NK-92 treated with Interleukin-12 subunit alpha and Interleukin-12 subunit beta, amount 100 ng/mL, for 24 hours (cell line): ENCODE measurements at places on chromosomes 5 and 9.
A peak's percentile ranks its signal among the peaks of the same experiment; 100 is the strongest.

DNA sequence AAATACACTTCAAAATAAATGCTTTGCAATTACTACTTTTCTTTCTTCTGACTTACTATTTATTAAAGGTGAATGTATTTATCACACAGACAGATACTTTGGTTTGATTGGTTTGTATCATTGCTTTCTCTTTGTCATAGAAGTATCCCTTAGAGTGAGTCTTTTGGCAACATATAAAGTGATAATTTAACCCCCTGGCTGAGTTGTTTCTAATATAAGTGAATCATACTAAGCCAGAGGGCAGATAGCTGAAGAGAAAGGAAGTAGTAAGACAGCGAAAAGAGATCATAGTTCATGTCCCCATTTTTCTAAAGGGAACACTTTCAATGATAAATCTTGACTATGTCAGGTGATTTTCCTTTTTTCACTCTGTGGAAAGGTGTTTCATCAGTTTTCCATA is 38.6 kb downstream of the CAMK4 start:
- no peak for DNase-seq

GRCh38 chr9:109507421-109507838 is 9.3 kb upstream of the PTPN3 start:
- DNase-seq = no peak

DNA sequence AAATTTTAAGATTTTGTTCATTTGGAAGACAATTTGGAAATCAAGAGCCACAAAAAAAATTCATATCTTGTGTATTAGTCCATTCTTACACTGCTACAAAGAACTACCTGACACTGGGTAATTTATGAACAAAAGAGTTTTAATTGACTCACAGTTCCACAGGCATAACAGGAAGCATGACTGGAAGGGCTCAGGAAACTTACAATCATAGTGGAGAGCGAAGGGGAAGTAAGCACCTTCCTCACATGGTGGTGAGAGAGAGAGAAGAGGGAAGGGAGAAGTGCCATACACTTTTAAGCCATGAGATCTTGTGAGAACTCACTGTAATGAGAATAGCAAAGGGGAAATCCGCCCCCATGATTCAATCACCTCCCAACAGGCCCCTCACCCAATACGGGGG is 274.4 kb downstream of the KCNN2 start:
- DNase-seq = no peak

DNA sequence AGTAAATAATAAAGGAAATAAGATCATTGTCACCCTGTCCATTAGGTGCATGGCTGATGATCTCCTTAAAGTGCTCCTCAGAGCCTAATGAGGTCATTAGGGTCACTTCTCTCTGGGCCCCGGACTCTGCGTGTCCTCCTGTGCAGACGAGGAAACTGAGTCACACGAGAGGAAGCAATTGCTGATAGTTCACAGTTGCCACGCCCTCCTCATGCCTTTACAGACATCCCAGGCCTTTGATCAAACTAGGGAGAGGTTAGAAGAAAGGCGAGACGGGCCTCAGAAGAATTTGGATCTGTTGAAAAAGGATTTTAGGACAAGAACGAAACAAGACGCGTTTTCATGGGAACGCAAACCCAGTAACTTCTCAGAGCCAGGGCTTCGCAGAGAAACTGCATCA is 32.0 kb upstream of the MSX2 start:
- DNase-seq = no peak

- DNase-seq = no peak
Observed at GRCh38 chr5:74657165-74657564, 16.6 kb upstream of the ENC1 start.

GRCh38 chr9:122382901-122383850 is 12.4 kb downstream of the PTGS1 start:
- no peak for DNase-seq

GRCh38 chr5:168365581-168366081 is 74.2 kb downstream of the WWC1 start:
- no peak for DNase-seq

GRCh38 chr9:108672475-108673190 is 183.2 kb downstream of the ACTL7B start:
- DNase-seq = no peak

GRCh38 chr5:88883836-88884607 is 1.0 kb upstream of the MEF2C start:
- DNase-seq = no peak

- no peak for DNase-seq
Observed at GRCh38 chr5:141867139-141867538, 11.1 kb downstream of the PCDH1 start.

DNA sequence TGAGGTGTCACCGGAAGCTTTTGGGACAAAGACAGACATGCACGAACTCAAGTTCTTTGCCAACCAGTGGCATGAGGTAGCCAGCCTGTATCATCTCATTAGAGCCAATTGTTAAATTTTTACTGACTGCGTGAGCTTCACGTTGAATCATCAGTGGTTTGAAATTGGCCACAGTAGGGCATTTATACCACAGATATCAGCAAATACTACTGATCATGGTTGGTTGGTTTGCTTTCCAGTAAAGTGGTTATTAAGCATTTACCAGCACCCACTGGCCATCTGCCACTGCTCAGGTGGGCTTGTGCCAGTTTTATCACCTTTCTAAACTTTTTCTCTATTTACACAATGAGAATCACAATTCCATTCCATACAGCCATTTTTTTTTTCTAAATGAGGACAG is 28.4 kb upstream of the SHC3 start:
- no peak for DNase-seq

GRCh38 chr9:127724012-127724411 is 8.1 kb downstream of the TTC16 start:
- no peak for DNase-seq

- DNase-seq = peak; percentile 26
Observed at GRCh38 chr9:129887334-129888292, 52.4 kb downstream of the USP20 start.

GRCh38 chr5:761059-761771 is 23.3 kb downstream of the ZDHHC11B start:
- no peak for DNase-seq

- DNase-seq = no peak
Observed at GRCh38 chr9:122188369-122188768, 28.7 kb downstream of the MORN5 start.

GRCh38 chr5:61289669-61290306 is 42.3 kb upstream of the ZSWIM6 start:
- no peak for DNase-seq

DNA sequence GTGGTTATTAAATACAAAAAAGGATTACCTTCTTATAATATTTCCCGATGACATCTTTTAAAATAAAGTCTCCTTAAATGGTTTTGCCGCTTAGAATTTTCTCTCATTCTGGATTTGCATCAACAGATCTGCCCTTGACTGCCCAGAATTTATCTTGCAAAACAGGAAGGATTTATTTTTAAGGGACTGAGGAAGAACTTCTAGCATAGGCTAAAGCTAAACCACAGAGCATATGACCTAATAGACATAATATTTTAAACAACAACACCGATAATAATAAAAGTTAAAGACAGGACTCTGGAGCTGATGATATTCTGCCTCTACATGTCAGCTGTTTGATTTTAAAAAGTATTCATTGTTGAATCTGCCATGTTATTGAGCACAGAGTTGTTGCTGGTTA is 145.3 kb upstream of the ADCY2 start:
- DNase-seq = no peak

GRCh38 chr5:32514806-32515205 is 70.3 kb upstream of the ZFR start:
- DNase-seq = no peak

- no peak for DNase-seq
Observed at GRCh38 chr9:126222363-126222834, 104.2 kb upstream of the MVB12B start.

- DNase-seq = no peak
Observed at GRCh38 chr5:67144183-67144639, 52.4 kb downstream of the CD180 start.

DNA sequence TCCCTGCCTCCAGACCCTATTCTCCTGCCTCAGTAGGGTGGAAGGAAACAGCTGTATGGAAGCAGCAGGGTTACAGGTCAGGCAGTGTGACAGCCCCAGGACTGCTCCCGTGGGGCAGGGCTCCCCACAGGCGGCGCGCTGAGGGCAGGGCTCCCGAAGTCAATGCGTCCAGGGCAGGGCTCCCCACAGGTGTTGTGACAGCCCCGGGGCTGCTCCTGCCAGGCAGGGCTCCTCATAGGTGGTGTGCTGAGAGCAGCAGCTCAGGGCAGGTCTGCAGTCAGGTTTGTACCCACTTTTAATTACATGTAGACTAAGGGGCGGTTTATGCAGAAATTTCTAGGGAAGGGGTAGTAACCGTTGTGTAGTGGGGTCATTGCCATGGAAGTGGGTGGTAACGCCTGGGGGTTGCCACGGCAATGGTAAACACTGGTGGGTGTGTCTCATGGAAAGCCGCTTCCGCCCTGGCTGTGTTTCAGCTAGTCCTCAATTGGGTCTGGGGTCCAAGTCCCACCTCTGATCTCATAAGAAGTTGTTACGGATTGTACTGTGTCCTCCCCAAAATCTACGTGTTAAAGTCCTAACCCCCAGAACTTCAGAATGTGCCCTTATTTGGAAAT is 16.7 kb upstream of the TERT start:
- DNase-seq = no peak

DNA sequence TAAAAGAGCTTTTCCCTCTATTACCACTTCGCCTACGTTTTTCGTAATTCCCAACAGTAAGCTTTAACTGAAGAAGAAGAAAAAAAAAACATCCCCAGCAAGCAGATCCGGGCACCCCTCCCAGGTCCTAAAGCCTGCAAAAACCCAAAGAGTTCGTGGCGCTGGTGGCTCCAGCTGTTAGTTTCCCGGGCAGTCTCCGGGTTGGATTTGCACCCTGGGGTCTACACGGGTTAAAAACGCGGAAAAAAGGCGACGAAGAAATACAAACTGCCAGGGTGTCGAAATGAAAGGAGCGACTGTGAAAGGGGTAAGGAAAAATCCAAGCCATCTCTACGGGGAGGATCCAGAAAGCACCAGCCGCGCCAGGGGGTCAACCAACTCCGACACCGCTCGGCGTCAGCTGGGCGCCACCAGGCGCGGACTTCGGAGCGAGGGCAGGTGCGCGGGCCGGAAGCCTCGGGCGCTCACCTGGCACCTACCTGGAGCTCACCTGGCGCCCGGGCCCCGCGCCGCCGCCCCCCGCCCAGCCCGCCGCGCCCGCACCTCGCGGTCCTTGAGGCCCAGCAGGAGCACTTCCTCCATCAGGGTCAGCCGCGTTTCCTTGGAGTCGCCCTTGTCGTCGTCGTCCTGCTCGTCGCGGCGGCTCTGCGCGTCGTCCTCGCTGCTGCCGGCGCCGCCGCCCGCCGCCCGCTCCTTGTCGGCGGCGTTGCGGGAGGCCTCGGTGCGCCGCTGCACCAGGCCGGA is 680 bp downstream of the GOLPH3 start:
- DNase-seq = peak; percentile 47

DNA sequence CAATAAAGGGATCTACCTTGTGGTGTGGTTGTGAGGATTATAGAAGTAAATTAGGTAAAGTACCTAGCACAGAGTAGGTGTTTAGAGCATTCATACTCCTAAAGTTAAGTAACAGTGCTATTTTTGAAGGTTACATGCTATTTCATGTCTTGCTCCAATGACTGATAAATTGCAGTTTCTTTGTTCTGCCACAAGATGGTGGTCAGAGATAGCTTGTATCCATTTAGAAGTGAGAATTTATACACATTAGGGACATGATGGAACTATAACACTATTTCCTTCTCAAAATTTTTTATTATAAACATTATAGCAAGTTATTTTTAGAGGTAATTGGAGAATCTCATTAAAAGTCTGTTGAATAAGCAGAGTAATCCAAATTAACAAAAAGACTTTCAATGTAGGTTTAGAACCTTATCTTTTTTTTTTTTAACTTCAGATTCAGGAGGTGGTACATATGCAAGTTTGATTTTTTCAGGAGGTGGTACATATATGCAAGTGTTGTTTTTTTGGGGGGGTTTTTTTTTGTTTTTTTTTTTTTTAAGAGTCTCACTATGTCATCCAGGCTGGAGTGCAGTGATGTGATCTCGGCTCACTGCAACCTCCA is 17.1 kb downstream of the MTREX start:
- no peak for DNase-seq

DNA sequence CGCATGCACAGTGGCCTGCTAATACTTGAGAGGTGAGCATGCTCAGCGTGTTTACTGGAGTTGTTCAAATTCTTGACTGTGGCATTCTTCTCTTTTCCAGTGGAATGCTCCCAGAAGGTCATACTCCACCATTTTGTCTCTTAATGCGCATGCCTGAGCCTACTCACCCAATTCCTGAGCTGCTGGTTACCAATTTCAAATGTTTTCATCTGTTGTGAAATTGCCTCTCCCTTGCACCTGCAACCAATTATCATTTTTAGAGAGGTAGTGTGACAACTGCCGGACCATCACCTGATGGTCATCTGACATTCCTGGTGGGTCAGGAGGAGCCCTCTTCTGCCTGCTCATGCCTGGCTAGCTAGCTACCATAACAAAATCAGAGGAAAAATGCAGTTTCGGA is 82.2 kb upstream of the LIFR start:
- no peak for DNase-seq

DNA sequence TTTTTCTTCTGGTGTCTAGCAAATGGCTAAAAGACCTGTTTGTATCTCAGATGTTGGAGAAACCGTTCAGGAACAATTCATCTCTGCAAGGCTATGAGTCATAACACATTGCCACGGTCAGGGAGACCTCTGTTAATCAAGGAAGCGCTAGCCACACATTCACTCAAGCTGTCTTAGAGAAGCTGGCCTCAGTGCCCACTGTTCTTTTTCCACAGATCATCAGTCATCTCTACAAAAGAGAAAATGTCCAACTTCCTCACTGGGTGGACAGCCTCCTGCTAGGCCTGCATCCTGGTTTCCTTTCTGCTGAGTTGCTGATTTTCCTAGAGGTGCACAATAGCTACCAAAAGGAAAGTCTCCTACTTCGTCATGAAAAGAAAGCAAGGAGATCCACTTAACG is 360.5 kb downstream of the BNC2 start:
- no peak for DNase-seq

DNA sequence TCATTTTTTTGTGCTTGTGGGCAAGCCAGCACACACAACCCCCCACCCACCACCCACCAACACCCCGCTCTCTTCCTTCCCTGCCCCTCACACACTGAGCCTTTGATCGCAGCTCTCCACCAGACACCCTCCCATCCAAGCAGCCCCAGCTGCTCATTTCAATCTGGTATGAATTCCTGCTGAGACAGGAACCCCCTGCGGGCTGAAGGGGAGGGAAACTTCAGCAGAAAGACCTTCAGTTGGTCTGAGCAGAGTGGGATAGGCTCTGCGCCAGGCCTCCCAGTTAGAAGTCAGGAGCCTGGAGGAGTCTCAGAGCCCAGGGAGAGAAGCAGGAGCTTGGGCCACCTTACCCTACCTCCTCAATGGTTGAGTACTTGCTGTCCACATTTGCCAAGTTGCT is 7.2 kb downstream of the PCDHGC5 start:
- no peak for DNase-seq

- DNase-seq = no peak
Observed at GRCh38 chr9:122955961-122956360, 15.1 kb downstream of the RABGAP1 start.
